NCI-H524 (cell line): ENCODE measurements at places on chromosomes 3 and 15.

DNA sequence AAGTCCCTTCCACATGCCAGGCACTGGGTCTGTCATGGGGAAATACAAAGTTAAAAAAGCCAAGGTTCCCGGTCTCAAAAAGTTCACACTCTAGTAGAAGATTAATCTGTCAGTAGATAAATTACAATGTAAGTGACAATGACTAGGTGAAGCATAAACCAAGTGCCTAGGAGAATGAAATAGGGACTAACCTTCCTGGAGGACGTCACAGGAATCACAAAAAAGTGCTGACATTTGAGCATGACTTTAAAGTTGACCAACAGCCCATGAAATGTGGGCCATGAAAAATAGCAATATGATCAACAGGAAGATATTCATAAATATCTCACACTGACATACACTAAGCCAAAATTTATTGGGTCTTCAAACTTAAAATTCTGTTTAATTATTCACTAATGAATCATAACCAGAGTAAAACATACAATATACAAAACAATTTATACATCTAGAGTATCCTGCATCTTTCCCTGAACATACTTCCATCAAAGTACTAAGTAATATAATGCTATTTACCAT, 20.0 kb downstream of the COPS2 start:
- no peak for DNase-seq

DNA sequence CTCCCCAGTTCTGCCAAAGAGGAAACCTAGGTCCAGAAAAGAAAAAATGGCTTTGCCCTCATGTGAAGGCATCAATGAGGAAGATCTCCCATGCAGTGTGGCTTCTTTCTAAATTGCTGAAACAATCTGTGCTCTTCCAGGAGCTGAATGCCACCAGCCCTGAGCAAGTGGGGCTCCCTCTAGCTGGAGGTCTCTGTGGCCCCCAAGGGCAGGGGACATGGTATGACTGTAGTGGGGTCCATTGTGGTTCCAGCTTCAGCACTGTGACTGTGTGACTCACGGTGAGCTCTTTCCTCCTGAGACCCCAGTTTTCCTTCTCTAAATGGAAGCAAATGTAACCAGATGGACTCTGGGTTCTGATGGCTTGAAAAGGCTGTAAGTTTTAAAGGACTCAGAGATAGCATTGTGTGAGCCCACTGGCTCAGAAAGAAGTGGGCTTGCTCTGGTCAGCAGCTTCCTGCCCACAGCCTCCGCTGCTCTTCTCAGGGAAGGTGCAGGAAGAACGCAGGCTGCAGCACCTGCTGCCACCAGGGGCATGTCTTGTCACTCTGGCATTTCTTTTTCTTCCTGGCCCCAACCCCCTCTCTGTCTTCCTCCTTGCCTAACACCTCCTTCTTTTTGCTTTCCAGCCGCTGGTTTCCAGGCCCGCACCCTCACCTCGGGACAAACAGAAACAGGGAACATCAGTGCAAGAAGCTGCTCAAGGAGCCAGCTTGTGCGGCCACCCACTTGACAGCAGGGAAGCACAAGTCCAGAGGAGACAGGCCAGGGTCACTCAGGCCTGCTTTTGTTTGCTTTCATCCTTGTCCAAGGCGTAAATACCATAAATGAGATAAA, 5.8 kb upstream of the CXCR6 start:
- no peak for DNase-seq

- DNase-seq: no peak
These were observed 62.7 kb upstream of the BLM start for GRCh38 chr15:90654233-90655136.

- DNase-seq: no peak
These were observed 32.9 kb upstream of the ACAD9 start for GRCh38 chr3:128846486-128846891.

DNA sequence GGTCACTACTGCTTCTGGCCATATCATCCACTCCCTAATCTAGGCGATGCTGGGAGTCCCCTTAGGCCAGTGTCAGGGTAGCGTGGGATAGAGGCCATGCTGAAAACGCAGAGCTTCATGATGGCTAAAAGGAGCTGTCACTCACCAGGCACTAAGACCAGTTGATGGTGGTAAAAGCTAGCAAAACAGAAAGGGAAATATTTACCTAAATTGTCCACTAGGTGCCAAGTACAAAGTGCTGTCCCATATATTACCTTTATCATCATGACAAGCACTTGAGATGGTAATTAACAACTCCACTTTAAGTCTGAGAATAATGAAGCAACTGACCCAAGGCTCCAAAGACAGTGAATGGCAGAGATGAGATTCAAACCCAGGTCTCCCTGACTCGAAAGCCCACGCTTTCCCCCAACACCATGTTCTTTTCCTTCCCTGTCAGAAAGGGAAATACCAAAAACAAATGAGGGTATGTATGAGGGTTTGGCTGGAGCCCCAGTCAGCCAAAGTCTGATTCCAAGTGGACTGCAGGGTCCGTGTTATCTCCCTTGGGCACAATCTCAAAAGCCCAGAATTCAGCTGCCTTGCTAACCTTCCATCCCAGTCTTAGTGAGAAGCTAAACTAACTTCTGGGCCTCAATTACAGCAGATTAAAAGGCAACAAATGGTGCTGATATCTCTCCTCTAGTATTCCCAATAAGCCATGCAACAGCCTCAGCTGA, 84.7 kb downstream of the RBPMS2 start:
- DNase-seq: no peak

DNA sequence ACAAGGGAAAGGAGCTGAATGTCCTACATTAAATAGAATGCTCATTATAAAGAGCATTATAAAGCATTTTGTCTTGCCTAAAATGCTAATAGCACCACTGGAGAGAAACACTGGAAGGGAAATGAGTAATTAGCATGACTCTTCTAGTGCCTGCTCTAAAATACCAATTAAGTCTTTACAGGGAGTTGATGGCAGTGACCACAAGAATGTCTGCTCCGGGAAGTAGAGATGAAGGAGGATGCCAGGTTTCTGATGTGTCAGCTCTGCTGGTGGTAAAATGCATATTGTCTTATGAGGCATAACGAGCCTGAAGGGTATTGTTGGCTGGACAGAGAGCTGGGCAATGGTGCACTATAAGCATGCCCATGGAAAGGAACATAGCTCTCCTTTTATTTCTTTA, 49.5 kb downstream of the MYLK start:
- DNase-seq: no peak

- no peak for DNase-seq
These were observed 2.2 kb downstream of the DNAH1 start for GRCh38 chr3:52318186-52318816.

DNA sequence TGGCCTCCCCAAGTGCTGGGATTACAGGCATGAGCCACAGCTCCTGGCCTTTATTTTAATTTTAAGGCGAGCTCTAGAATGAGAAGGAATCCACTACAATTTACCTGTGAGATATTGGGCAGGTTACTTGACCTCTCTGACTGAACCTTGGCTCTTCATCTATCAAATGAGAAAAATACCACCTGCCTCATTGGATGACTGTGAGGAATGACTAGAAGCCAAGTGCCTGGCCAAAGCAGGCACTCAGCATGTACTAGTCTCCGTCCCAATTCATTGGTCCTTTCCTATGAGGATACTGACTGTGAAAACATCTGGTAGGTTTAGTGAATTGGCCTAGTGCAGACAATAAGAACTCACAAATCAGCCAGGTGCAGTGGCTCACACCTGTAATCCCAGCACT, 38.5 kb upstream of the OSBPL11 start:
- DNase-seq: no peak

DNA sequence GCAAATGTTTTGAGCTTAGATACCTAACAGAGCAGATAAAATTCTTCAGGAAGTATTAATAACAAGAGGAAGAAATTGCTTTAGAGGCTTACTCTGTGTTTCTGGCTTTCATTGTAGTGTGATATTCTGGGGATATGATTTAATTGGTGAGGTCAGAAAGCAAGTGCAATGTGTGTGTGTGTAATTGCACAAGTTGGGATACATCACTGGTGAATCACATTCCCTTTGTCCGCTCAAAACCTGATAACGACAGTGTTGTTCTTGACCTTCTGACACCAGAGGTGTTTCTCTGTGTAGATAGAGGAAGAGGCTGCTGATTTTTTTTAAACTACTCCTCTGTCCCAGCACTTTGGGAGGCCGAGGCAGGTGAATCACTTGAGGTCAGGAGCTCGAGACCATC, 161.1 kb downstream of the CACNA2D3 start:
- no peak for DNase-seq

DNA sequence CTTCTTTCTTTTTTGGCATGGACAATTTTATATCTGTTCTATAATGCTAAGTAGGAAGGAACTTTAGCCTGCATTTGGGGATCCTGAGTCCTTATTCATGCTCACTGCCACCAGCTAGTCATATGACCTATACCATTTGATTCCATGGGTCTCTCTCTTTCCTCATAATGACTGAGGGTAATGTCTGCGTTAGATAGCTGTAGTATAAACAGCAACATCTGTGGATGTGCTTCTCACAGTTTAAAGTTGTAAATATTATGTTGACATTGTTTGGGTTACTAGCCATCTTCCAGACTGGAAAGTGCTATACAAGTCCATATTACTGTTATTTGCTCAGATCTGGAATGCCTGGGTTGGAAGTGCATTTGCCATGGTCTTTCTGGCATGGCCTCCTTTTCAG, 274.9 kb upstream of the SEMA6D start:
- DNase-seq: no peak

DNA sequence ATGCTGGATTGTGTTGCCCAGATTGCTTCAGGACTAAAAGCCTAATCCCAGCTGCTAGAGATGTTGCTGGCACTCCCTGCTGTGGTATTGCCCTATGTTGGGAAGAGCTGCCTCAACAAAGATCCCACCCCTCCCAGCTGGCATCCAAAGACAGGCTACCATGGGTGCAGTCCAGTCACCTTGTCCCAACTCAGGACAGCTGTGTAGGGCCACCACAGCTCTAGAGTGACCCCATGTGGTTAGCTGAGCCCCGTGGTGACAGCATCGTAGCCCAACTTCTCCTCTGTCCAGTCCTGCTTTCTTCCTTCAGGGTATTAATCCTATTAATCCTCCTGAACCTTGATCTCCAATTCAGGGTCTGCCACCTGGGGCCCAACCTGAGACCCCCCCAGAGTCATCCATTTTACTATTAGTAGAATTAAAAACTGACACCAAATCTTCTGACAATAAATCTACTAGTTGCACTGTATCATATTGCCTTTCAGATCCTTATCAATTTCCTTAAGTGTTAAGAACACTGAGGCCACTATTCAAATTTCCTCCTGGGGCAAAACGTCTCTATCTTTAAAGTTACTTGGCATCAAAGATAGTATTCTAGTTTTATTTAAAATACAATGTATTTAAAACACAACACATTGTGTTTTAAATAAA, 83.5 kb downstream of the AQP9 start:
- peak; percentile 64 for DNase-seq

- no peak for DNase-seq
These were observed 53.3 kb downstream of the PPP2R3A start for GRCh38 chr3:136018876-136019275.

DNA sequence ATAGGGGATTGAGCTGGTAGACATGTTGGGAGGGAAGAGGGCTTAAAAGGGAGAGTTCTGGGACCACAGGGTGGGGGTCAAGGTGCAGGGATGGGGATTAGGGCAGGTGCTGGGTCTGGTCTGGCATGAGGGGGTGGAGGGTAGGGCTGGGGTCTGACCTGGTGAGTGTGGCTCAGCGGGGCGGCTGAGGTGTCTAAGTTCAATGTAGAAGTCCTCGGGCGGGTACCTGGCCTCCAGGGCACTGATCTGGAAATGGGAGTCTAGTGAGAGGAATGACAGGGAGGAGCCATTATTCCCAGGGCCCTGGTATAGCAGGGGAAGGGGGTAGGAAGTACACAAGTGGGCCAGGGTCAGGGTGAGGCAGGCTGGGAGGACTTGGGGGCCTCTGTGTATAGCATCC, 39.6 kb downstream of the RAB11A start:
- no peak for DNase-seq

GRCh38 chr15:58492661-58493397, 61.0 kb downstream of the LIPC start:
- peak; percentile 99 for DNase-seq

DNA sequence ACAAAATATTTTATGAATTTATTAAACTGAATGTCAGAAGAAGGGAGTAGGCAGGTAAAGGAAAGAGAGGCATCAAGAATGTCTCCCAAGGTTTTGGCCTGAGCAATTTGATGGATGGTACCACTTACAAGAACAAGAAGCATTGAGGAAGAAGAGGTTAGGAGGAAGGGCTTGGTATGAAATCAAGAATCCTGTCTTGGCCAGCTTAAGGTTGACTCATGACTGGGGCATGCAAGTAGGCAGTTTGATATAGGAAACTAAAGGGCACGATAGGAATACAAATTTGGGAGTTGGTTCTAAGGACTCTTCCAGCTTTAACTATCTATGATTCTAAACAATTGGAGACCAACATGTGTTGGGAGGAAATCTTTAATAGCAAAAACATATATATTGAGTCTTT, 79.1 kb downstream of the NTRK3 start:
- no peak for DNase-seq

GRCh38 chr3:1374471-1374870, 281.6 kb downstream of the CNTN6 start:
- DNase-seq: no peak

- no peak for DNase-seq
These were observed 671.7 kb downstream of the MECOM start for GRCh38 chr3:168991803-168992202.

DNA sequence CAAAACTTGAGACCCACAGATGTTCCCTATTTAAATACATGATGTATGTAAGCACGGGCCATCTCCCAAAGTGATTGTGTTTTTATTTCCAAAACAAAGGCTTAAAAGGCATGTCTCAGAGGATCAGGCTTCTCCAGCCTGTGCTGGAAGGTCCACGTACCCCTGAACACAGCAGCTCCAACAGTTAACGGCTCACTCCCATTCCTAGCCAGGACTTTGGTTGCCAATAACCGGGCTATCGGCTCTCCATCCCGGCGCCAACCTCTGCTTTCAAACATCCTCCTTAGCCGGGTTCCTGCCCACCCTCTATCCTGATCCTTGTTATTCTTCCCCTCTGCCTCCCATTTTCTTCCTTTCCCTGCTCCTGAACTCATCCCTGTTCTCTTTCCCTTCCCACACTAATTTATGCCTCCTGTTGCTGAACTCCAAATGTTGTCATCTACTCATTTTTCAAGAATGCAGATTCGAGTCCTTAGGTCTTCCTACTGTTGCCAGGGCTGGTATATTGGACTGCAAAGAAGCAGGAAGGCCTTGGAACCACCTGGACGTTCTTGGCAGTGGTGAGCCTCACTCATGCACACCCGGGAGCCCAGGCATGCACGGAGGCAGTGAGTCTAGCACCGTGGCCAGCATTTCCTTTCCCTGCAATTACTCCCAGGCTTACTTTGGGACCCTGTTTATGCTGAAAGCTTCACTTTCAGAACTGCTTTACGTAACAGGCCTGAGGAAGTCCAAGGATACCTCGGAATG, 128.4 kb upstream of the RAD18 start:
- DNase-seq: no peak

- DNase-seq: no peak
These were observed 32.3 kb downstream of the CACNA1D start for GRCh38 chr3:53526704-53527055.

GRCh38 chr3:196918968-196919367, 23.4 kb downstream of the NCBP2 start:
- peak; percentile 28 for DNase-seq

- DNase-seq: no peak
These were observed 26.3 kb downstream of the ABCC5 start for GRCh38 chr3:183991403-183991802.

- no peak for DNase-seq
These were observed 30.8 kb downstream of the OIP5 start for GRCh38 chr15:41301587-41301986.
